CD4-positive, alpha-beta T cell treated with Interleukin-17A for 1 hour (primary cell): ENCODE measurements at places on chromosomes 5 and 9.

DNA sequence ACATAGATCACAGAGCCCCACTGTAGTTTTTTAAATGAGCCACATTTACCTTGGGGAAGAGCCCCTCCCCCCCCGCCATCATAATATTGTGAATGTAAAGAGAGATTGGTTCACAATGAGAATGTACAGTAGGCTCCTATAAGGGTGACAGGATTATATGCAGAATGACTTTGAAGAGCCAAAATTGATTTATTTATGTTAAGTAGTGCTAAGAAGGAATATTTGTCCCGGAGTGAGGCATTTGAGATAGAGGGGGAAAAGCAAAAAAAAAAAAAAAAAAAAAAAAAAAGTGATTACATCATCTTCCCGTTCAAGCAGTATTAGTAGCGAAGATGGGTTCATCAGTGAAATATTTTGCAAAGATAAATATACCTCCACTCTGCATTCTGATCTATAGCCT lies 73.9 kb downstream of the PIK3R1 start:
- no peak for DNase-seq

DNA sequence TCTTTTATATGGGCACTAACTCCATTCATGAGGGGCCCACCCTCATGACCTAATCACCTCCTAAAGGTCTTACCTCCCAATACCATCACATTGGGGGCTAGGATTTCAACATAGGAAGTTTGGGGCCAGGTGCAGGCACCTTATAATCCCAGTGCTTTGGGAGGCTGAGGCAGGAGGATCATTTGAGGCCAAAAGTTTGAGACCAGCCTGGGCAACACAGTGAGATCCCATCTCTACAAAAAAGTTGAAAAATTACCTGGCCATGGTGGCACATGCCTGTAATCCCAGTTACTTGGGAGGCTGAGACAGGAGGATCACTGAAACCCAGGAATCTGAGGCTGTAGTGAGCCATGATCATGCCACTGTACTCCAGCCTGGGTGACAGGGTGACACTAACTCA lies 76.7 kb downstream of the MYO10 start:
- no peak for DNase-seq

DNA sequence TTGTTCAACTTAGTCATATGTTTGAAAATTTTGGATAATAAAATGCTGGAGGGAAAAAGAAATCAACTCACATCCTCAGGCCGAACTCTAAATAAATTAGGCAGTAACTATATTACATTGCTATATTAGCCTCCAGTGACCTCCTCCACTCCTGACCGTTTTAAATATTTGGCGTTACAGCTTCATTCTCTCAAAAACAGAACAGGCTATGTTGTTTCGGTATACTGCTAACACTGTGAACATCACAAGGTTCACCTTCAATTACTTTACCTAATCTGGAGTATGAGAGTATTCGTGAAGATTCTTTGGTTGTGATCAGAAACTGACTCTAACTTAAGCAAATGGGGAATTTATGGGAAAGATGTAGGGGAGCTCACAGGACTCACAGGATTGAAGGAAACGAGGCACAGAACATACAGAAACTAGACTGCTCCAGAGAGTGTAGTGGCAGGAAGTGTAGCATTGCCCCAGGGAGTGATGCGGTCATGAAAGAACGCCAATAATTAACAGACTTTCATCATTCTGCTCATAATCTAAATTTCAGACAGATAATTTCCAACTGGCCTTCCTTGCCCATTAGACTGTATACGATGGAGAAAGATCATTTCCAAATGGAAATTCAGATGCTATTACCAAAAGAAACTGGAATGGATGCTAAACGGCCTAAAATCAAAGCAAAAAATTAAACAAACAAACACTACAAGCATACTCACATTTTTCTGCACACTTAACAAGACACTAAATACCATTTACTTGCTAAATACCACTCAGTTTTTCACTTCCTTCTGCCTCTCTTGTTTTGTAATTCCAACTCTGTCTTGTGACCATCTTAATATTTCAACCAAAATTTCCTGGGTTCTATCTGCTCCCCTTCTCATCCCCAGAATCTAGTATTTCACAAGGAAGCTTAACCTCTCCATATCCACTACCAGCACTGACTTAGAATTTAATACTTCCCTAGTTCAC lies 110.1 kb upstream of the LPAR1 start:
- DNase-seq: no peak

GRCh38 chr5:66981266-66982055 lies 215.1 kb downstream of the CD180 start:
- DNase-seq: no peak

DNA sequence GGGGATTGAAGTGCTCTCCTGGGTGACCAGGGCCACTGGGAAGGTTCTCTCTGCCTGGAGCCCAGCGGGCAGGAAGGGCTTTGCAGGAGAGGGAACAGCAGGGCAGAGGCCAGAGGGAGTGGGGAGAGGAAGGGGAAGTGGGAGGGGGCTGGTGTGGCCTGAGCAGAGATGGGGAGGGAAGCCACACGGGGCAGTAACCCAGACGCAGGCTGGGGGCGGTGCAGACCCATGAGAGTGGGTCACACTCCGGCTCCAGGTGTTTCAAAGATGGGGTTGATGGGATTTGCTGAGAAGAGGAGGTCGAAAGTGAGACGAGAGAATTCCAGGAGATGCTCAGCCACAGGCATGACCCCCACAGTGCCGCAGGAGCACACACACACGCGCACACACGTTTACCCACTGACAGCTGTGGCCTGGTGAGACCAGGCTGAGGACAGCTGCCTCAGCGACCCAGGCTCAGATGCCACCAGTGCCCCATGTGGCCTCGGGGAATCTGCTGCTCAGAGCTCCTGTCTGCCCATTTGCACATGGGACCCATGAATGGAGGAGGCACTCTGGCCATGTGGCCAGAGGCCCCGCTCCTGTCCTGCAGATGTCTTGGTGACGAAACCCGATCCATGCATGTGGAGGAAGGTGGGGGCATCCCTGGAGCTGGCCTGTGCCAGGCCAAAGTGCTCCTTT lies 32.7 kb upstream of the FCN2 start:
- no peak for DNase-seq

GRCh38 chr5:72812488-72812887 lies 4.0 kb upstream of the TNPO1 start:
- DNase-seq: no peak
